Endothelial cell of coronary artery (primary cell): ENCODE measurements at places on chromosomes 1 and 21. TPM values are rescaled to one million over a fixed set of nuclear protein-coding genes. Genes with fewer than 3 reads are reported as not detected.

Gene GBP1
- total RNA-seq, result 15.2 and 25.5 TPM in 2 replicates

Gene RCAN1
- 14.2 and 24.8 TPM in 2 replicates for total RNA-seq

Gene HYI
- 121 and 235 TPM in 2 replicates for total RNA-seq

Gene CD34
- total RNA-seq, result 30.3 and 51.4 TPM in 2 replicates

Gene IQCC
- total RNA-seq, result 1.3 and 1.4 TPM in 2 replicates

Gene AJAP1
- not detected in 2 replicates for total RNA-seq
